Lower leg skin (tissue), 4 donors: ENCODE measurements at places on chromosomes 13 and 19. TPM values are rescaled to one million over a fixed set of nuclear protein-coding genes. Genes with fewer than 3 reads are reported as not detected.

The KIR3DL2 gene
- total RNA-seq, result not detected

The SIX5 gene
- 12.9 TPM for total RNA-seq

The MEDAG gene
- 10.3 TPM for total RNA-seq

The ZNF816 gene
- total RNA-seq, result 3.2 TPM

The ZNF177 gene
- total RNA-seq, result 0.38 TPM

DNA sequence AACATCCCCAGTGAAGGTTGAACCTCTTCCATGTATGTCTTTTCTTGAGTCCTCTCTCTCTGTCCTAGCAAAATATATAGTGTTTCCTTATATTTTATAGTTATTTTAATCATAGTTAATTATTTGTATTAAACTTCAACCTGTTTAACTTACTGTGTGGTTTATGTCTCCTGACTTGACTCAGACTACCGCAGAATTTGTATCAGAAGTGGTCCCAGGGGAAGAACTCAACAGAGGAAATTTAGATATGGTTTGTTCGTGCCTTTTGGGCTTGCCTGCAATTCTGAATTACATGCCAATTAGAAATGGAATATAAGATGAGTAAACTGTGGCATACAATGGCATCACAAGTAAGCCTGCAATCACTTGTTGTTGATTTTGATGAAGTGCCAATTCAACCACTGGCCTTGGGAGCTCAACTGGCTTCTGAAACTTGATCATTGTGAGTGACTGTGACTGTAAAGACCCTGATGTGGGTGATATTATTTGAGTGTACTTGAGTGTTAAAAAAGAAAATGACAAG lies 1459.5 kb upstream of the PCDH20 start:
- DNase-seq, result no peak

- no peak for DNase-seq
These were observed at the start of gene ADAMTSL5 for GRCh38 chr19:1512671-1513498. Gene ADAMTSL5, minus strand, starts transcription at chr19:1513019. Its CDS starts 2,076 bp downstream, at chr19:1510943.

DNA sequence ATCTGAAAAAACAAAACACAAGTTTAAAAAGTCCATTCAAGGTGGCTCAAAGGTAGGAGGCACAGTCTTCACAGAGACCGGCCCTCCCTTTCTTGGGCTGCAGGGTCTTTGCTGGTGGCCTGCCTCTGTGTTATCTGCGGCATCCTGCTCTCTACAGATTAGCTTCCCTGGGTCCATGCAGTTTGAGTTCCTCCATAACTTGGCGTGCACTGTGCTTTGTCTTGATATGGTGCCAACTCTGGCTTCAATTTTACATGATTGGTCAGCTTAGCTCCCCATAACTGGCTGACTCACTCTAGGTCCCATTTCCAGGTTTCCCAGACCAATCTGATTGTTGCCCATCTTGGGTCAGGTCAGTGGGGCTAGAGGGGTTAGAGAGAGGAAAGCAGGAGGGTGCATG lies 41.8 kb downstream of the TPT1 start:
- no peak for DNase-seq

- DNase-seq, result no peak
These were observed 2.8 kb upstream of the HNRNPM start for GRCh38 chr19:8441725-8442544.

- no peak for DNase-seq
These were observed 228.6 kb downstream of the LMO7 start for GRCh38 chr13:75864718-75865117.

- DNase-seq, result no peak
These were observed 837 bp downstream of the GNA15 start for GRCh38 chr19:3136684-3137055.

- peak; percentile 14 for DNase-seq
These were observed 1.0 kb downstream of the ZNF253 start for GRCh38 chr19:19866611-19867248.

DNA sequence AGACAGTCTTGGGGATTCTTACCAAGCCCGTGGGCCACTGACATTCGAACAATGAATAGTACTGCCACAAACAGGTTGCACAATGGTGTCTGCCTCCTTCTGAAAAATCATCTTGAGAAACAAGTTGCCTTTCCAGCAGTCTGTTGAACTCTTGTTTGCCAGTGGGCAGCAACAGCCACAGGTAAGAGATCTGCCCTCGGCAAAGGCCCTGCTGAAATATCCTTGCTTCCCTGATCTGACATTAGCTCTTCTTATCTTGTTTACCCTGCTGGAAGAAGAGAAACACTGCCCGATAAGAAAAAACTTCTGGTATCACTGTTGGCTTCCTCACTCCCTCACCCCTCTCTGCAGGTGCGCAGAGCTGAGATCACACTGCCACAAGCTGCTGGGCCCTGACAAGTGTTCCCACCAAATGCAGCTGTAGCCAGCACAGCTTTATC lies 2.0 kb downstream of the DOCK9 start:
- no peak for DNase-seq

DNA sequence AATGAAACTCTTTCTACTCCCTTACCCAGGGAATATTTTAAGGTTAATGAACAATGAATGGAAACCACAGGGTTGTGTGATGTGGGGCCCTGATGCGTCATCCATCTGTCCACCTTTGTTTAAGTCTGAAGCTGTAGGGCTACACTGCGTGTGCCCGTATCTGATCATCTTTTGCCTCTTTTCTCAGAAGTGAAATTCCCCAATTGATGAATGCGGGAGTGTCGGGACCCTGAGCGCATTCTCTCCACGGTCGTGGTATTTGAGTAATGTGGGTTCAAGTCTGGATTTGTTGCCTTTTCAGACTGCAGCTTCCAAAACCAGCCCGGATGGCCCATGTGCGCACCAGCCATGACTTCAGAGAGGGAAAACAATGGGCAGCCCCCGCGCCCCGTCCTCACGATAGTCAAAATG lies 112.3 kb downstream of the COL4A2 start:
- peak; percentile 78 for DNase-seq
